ENCODE measurements at places on chromosomes 12 and 14.

- no peak for DNase-seq
Observed at GRCh38 chr14:23864861-23865260, 88.7 kb upstream of the DHRS4 start.

DNA sequence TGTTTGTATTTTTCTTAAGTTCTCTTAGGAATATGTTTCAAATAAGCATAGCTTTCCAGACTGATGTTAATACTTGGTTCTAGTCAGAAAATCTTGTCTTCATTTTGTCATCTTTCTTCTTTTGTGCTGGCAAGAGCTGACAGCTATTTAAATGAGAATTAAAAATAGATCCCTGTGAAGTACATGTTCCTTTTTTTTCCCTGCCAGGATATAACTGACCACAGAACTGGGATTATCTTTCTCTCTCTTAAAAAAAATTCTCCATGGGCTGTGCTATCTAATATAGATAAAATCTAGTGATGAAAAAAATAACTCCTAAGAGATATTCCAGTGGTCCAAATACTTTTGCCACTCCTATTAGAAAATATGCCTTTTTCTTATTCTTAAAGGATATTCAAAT lies 163.4 kb downstream of the AKAP6 start:
- no peak for DNase-seq

DNA sequence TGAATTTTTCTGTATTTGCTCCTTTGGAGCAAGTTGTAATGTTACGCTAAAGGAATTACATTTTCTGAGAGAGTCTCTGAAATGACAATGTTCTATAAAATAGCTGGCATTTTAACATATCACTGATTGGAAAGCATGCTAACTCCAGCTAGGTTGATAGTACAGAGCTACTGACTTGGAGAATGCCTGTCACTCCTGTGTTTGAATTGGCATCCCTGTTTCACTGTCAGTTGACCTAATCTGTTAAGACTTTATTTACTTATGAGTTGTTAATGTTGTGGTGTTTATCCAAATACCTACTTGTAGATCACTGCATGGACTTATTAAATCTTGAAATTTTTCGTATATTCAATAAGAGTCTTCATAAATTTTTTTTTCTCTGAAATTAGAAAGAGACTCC lies 33.6 kb downstream of the HCFC2 start:
- DNase-seq = no peak

- DNase-seq = no peak
Observed at GRCh38 chr14:40847480-40847879, 759.2 kb upstream of the LRFN5 start.

GRCh38 chr14:24376448-24377070 lies 8.6 kb downstream of the NFATC4 start:
- no peak for DNase-seq

DNA sequence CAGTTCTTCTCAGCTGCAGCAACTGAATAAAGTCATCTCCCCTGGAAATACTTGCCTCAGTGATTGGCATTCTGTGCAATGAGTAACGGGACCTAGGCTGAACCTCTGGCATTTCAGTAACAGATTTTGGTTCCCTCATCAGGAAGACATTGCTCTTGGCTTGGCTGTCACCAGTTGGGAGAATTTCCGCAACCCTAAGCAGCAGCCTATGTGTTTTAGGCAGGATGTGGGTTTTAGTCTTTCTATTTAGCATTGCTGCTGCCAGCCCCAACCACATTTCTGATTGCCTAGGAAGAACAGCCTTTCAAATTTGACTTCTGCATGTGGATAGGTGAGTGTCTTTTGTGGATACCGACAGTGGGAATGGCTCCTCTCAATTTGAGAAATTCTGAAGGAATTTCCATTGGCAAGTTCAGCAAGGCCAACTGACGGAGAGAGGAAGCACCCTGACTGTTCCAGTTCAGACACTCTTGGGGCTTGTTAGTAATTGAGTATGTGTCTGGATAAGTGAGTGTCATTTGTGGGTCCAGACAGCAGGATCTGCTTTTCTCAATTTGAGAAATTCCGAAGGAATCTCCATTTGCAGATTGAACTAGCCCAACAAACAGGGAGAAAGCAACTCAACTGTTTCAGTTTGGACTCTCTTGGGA lies 19.0 kb upstream of the CLEC2A start:
- DNase-seq = no peak

DNA sequence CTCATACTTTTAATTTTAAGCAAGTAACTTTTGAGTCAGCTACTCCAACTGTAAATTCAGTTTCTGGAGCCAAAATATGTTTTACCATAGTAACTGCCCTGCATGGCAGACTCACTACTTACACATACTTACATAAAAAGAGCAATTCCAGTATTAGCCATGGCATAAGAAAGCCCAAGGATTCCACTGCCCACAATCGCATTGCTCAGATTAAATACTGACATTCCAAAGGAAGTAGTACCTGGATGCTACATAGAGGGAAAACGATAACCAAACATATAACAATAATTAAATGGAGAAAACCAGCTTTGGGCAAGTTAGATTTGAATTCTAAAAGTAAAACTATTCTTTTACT lies 2.2 kb downstream of the SLC38A2 start:
- no peak for DNase-seq

DNA sequence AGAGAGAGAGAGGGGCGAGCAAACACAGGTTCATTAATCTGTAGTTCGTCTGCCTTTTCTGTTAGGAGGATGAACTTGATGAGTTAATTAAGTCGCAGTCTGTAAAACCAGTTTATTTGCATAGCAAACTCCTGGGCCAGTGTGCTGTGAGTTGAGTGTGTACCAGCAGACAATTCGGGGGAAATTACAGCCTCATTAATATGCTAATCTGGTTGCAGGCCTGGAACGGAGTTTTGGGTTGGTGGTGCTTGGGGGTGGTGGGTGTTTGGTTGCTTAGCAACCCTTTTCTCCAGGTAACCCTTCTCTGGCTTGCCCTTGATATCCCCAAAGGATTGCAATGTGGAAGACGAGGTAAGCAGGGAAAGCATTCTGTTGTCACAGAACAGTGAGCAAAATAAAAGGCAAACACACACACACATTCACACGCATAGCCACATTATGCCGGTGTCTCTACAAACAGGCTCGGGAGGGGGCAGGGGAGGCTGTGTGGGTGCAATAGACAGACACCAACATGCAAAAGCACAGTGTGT lies 29.2 kb upstream of the LHX5 start:
- DNase-seq = no peak

GRCh38 chr12:49015196-49015595 lies 3.4 kb downstream of the PRKAG1 start:
- no peak for DNase-seq

- peak; percentile 81 for DNase-seq
Observed at GRCh38 chr12:18723752-18724151, 14.1 kb downstream of the PLCZ1 start.

DNA sequence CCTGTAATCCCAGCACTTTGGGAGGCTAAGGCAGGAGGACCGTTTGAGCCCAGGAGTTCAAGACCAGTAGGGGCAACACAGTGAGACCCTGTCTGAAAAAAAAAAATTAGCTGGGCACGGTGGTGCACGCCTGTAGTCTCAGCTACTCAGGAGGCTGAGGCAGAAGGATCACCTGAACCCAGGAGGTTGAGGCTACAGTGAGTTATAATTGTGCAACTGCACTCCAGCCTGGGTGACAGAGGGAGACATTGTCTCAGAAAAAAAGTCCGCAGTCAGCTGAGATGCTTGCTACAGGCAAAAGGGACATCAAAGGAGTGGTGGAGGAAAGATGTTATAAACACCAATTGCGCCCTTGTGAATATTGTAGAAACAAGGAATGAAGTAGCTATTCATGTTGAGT lies 77.8 kb downstream of the NDUFA12 start:
- DNase-seq = no peak

DNA sequence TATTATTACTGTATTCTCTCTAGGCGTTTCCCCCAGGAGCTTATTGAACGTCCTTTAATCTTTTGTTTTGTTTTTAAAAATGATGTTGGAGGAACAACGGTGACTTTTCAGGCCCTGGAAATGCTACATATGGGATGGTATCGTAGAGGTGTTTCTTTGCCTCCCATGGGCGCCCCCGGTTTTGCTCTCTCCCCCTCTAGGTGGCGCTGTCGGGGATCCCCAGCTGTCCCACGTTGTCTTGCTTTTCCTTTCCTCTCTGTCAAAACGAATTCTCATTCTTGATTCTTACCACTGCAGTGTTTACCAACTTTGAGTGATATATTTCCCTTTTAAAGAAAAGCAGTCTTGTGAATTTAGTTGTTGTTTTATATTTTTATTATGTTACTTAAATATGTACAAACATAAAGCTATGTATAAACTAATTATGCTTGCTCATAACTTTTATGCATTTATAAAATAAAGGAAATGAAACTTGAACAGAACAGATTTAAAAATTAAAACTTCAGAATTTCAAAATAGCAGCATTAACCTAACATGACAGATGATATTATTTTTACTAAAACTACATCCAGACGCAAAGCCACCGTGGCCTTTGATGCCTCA lies 171.9 kb downstream of the RGS6 start:
- no peak for DNase-seq

Measured in skeletal muscle cell (primary cell).